Activated T-helper 1 cell treated with anti-CD3 and anti-CD28 coated beads, Interleukin-2, amount 50 U/mL, for 16 hours (primary cell): ENCODE measurements at places on chromosomes 5 and 9.

GRCh38 chr9:126373241-126373640 is 46.6 kb downstream of the MVB12B start:
- no peak for DNase-seq

DNA sequence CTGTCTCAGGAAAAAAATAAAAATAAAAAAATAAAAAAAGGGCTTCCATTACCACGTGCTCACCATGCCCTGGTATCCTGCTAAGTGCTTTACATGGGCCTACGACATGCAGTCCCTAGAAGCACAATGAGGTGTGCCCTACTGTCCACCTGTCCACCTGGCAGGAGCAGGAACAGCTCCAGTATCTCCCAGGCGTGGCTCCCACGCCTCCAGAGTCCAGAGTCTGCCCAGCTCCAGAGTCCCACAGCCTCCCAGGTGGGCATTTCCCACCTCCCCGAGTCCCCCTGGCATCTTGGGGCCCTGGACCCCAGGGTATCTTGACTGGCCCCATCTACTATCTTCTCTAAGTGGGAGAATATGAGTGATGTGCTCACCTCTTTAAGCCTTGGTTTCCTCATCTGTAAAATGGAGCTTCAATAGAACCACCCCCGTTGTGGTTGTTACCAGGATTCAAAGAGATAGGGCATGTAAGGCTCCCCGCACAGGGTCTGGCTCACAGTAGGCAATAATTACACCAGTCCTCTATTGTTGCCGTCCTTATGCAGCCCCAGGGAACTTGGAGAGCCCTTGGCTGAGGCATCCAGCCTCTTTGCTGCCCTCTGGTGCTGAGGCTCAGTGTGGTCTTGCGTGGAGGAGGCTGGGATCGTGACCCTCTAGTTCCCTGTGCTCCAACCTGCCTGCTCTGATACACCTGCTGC is 8.9 kb downstream of the CXCL14 start:
- DNase-seq: no peak

- DNase-seq: no peak
Measured at GRCh38 chr5:146690880-146691355, 174.9 kb upstream of the GPR151 start.

DNA sequence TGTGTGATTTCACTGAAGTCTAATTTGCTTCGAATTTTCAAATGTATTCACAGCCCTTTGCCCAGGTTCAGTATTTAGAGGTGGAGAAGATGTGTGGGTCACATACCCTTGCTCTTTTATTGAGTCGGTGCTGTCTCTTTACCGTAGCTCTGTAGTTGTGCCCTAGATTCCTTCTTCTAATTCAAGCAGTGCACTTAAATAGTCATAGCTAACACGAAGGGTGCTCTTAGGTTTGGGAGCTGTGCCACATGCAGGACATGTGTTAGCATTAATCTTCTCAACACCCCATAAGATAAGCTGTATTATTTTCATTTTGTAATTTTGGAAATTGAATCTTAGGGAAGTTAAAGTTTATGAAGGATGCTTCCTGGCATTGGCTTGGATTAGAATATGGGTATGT is 293.3 kb downstream of the MAST4 start:
- no peak for DNase-seq

GRCh38 chr5:109467058-109467457 is 57.3 kb upstream of the PJA2 start:
- no peak for DNase-seq

DNA sequence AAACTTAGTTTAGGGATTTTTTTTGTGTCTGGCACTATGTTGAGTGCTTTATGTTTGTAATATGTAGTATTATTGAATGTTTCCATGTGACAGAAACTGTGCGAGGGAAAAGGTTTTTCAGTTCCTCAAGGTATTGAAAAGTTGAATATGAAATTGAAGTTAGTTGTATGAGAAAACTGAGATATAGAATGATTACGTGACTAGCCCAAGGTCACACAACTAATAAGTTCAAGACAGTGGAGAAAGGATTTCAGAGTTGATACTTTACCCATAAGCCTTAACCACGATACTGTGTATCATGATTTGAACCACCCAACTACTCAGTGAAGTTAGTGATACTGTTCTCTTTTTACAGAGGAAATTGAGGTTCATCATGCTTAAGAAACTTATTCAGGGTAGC is 5.7 kb downstream of the NIPBL start:
- no peak for DNase-seq

DNA sequence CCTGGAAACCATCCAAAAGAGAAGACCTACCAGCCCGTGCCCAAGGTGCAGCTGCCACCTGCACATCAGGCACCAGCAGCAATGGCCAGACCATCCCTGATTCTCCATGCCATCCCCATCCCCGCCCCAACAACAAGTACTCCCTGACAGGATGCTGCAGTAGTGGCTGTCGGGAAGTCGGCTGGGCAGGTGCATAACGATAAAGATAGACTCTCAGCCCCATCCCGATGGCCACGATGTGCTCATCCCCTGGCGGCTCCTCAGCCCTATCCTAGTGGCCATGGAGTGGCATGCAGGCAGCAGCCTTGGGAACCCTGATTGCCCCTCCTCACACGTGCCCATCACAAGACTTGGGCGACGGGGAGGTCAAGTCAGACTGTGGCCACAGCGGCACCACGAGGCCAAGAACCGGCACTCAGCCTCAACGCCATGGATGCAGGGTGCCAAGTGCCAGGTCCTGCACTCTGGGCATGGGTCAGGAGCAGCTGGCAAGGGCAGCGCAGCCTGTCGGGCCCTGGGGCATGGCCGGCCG is 368.8 kb upstream of the SPATA31A5 start:
- DNase-seq: no peak

GRCh38 chr5:59036274-59036961 is 453.5 kb downstream of the RAB3C start:
- DNase-seq: peak; percentile 11

DNA sequence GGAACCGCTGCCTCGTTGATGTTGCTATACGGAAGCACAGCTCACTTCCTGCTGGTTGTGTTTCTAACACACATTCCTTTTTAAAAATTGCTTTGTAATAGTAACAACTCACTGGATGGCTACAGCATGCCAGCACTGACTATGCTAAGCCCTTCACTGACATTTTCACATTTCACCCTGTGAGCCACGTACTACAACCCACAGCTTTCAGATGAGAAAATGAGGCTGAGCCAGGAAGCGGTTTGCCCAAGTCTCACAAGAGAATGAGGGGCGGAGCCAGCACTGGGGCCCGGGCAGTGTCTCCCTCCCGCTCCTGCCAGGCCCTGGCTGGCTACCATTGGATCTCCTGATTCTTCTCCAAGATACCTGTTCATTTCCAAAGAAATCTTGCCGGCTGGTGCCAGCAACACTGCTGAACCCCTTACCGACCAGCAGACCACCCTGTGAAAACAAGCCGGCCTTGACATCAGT is 38.3 kb downstream of the FAM78A start:
- peak; percentile 67 for DNase-seq

DNA sequence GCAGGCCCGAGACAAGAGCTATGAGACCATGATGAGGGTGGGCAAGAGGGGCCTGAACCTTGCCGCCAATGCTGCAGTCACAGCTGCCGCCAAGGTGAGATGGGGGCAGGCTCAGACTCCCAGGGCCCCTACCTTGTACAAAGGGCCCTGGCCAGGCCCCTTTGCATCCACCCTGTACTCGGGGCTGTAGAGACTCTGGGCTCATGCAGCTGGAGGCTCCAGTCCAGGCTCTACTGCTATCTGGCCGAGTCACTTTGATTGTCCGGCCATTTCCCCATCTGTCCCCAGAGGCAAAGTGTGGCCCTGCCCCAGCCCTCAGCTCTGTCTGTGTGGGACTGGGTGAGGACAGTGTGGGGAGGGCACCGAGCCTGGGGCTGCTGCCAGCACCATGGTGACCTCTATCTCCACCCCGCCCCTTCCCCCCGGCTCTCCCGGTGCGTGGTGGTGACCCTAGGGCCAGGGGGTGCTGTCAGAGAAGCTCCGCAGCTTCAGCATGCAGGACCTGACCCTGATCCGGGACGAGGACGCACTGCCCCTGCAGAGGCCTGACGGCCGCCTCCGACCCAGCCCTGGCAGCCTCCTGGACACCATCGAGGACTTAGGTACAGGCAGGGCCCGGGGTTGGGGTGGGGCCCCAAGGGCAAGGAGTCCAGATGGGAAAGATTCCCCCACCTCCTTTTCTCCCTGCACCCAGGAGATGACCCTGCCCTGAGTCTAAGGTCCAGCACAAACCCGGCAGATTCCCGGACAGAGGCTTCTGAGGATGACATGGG is 6.1 kb downstream of the REEP2 start:
- no peak for DNase-seq

- DNase-seq: no peak
Measured at GRCh38 chr9:110954822-110955291, 83.4 kb downstream of the LPAR1 start.

DNA sequence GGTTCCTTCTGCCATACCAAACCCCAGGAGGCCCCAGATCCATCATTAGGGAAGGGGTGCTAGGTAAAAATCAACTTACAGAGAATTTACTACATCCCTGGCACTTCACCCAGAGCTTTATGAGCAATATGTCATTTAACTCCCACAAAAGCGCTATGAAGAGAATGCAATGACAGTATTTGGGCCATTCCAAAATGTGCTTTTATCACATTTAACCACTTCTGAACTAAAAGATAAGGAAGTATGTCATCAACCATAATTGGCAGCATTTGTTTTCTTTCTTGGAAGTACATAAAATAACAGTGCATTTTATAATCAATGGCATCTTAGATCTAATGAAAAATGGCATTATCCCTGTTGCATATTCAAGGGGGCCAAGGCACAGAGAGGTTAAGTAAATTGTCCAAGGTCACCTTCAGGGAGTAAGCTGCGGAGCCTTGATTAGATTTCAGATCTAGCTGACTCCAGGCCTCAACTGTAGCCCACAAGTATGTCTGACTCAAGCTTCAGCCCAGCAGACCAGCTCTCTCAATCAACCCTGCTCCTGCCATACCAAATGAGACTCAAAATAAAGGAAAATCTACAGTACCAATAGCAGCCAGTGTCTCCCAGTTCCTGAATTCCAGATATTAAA is 16.5 kb downstream of the SH3TC2 start:
- DNase-seq: no peak

GRCh38 chr9:133026426-133026825 is 4.4 kb upstream of the GTF3C5 start:
- no peak for DNase-seq

DNA sequence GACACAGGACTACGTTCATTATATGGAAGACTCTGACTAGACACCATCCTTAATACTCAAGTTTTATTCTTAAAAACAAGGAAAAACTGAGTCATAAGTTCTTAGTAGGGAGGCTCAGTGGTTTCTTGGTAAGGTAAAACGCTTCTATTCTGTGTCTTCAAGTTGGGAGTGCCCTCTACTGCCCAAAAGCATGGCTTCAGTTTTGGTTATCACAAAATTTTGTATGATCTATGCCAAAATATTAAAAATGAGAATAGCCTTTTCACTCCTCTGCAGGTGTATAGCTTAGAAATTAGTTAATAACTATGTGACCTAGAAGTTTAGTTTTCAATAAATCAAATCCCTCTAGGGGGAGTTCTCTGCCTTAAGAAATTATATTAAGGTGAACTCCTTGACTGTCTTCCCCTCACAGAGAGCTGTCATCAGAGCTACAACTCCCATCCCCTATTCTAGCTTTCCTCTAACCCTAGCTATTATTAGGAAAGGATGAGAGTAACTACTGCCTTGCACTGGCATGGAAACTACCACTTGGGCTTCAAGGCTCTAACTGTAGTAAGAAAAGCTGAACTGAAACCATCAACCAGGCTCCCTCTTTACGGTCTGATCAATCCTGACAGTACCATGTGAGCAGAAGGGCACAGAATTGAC is 189.7 kb downstream of the GNAQ start:
- DNase-seq: no peak
